ENCODE measurements at places on chromosomes 1 and 21.

DNA sequence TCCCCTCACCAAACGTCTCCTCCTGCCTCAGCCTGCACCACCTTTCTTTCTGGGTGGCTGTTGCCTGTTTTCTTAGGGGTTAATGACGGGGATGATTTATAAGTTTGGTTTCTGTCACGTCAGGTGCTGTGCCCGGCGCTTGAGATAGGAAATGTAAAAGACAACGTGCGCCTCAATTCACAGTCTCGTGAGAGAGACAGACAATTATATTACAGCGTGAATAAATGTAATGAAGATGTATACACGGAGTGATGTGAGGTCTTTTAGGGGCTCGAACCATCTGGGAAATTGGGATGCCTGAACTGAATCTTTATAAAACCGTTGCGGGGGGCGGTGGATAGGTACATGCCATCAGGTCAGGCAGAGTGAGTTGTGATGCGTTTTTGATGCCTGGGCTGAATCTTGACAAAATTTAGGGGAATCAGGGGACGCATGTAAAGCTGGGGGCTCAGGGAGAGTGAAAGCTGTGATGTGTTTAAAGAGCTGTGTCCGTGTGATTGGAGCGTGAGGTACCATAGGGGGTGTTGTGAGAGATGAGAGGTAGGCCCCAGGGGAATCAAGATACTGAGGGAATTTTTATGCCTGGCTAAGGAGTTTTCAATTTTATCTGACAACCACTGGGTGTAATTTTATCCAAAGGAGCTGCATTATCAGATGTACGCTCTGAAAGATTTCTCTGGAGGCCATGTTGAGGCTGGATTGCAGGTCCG lies 831 bp downstream of the TIPRL start:
- peak; percentile 18 for DNase-seq

- DNase-seq, result no peak
Observed at GRCh38 chr1:225329041-225329440, 98.8 kb downstream of the LBR start.

DNA sequence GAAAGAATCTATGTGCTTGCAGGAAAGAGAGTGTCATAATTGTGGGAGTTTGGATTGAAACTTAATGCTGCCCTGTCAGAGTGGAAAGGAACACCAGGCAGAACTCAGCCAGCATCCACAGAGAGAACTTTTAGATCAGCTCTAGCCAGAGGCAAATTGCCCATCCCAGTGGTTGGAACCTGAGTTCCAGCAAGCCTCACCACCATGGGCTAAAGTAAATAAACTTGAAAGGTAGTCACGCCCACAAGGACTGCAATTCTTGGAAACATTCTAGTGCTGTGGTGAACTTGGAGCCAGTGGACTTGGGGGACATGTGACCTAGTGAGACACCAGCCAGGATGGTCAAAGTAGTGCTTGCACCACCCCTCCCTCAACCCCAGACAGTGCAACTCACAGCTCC lies 571.6 kb downstream of the LRRIQ3 start:
- DNase-seq, result no peak

GRCh38 chr1:164604541-164604940 lies 45.6 kb downstream of the PBX1 start:
- DNase-seq, result no peak

- DNase-seq, result no peak
Observed at GRCh38 chr1:168386949-168387586, 106.4 kb downstream of the TBX19 start.

- no peak for DNase-seq
Observed at GRCh38 chr21:10463156-10463555, 58.2 kb upstream of the TPTE start.

- DNase-seq, result peak; percentile 63
Observed at GRCh38 chr1:91851130-91852010, 34.6 kb downstream of the TGFBR3 start.

DNA sequence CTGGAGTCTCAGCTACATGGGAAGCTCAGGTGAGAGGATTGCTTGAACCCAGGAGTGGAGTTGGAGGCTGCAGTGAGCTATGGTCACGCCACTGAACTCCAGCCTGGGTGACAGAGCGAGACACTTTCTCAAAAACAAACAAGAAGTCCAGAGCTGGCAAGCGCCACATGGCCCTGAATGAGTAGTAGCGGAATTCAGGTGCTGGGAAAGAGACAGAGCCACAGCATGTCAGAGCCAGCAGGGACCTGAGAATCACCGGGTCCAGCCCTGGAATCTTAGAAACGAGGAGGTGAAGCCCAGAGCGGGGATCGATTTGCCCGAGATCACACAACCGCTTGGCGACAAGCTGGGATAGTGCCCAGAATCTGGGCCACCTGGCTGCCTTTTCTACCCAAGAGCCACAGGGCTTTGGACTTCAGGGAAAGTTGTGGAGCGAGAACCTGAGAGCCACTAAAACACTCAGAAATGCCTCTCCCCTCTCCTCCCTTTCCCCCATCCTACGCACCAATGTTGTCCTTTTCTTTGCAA lies 9.8 kb downstream of the ARL8A start:
- DNase-seq, result no peak

All from urothelium cell line (cell line).